Endodermal cell (in vitro differentiated cells): ENCODE measurements at places on chromosomes 6 and 20. TPM values are rescaled to one million over a fixed set of nuclear protein-coding genes. Genes with fewer than 3 reads are reported as not detected.

ANKRD66 gene
- total RNA-seq, result not detected in 2 replicates

MLN gene
- not detected in 2 replicates for total RNA-seq

LINC00237 gene
- total RNA-seq, result 1.3 and 2.0 TPM in 2 replicates

RIMS1 gene
- 1.0 to 1.5 TPM (median 1.1 TPM) in 3 replicates for total RNA-seq

ADAM33 gene
- total RNA-seq, result 3.0 and 3.3 TPM in 2 replicates

C6orf52 gene
- total RNA-seq, result 1.7 to 4.1 TPM (median 2.1 TPM) in 3 replicates

DNA sequence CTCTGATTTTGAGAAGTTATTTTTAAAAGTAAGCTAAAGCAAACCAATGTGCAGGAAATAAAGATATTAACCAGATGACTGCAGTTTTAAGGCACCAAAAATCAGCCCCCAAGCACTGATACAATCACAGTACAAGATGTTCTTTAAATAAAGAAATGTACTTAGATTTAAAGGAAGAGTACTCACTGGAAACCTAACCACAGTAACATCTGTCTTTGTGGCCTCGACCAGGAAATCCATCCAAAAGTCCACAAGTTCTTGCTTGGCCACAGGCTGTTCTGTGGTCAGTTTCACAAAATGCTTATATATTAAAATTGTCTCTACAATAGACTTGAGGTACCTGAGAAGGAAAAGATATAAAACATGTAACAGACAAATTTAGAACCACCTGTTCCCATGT lies 105.9 kb upstream of the MAP7 start:
- no peaks in the 10 kb centered on the region for H3K27me3 ChIP-seq
- H3K4me1 ChIP-seq, result no peaks in the 10 kb centered on the region
- no peak for DNase-seq
- H3K27ac ChIP-seq, result no peak overlapping the region
- H3K4me3 ChIP-seq, result no peak overlapping the region

DNA sequence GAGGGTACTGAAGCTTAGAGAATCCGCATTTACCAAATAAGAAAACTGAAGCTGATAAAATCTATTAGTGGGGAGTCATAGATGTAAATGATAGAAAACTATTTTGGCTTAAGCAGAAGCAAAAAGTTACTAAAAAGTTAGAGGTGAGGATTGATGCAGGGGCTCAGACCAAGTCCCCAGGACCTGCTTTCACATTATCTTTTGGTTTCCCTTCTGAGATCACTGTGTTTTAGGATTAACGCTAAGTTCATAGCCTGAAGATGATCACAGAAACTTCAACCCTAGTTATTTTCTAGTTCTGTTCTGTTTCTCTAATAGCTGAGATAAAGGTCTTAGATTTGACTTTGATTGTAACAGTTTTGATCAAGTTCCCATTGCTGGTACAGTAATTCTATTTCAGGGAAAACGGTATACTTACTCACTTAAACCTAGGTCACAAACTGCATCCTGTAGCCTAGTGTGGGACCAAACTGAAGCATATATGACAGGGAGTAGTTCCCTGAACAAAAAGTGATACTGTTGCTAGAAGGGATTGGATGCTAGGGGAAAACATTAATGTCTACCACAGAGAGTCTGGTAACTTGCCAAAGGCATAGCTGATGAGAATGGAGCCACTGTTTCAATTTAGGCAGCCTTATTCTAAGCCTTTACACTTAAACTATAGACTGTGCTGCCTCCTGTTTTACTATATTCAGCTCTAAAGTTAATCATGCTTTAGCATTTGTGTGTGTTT lies 13.1 kb downstream of the CYB5R4 start:
- no peak for DNase-seq
- H3K27ac ChIP-seq, result no peak overlapping the region
- peaks cover 12% of the 10 kb centered on the region for H3K36me3 ChIP-seq
- H3K4me3 ChIP-seq, result no peak overlapping the region
- H3K4me1 ChIP-seq, result no peaks in the 10 kb centered on the region

- H3K4me1 ChIP-seq, result peaks cover 4% of the 10 kb centered on the region
- peaks cover 59% of the 10 kb centered on the region for H3K27me3 ChIP-seq
- H3K4me3 ChIP-seq, result no peak overlapping the region
- H3K27ac ChIP-seq, result no peak overlapping the region
Observed at GRCh38 chr20:57066126-57066900, 200.1 kb downstream of the BMP7 start.

GRCh38 chr20:50223039-50224005 lies 32.7 kb downstream of the CEBPB start:
- no peaks in the 10 kb centered on the region for H3K27me3 ChIP-seq
- peak; percentile 41 for DNase-seq
- no peaks in the 10 kb centered on the region for H3K4me1 ChIP-seq
- H3K4me3 ChIP-seq, result no peak overlapping the region

- H3K27ac ChIP-seq, result no peak overlapping the region
- H3K36me3 ChIP-seq, result no peaks in the 10 kb centered on the region
- no peaks in the 10 kb centered on the region for H3K4me1 ChIP-seq
- DNase-seq, result no peak
- no peaks in the 10 kb centered on the region for H3K27me3 ChIP-seq
Observed at GRCh38 chr20:59102841-59103299, 60.3 kb upstream of the PRELID3B start.

- peaks cover 8% of the 10 kb centered on the region for H3K4me1 ChIP-seq
- H3K27ac ChIP-seq, result no peak overlapping the region
- no peaks in the 10 kb centered on the region for H3K27me3 ChIP-seq
- no peak for DNase-seq
- no peaks in the 10 kb centered on the region for H3K36me3 ChIP-seq
Observed at GRCh38 chr6:22958677-22959076, 389.3 kb downstream of the HDGFL1 start.

GRCh38 chr6:55443238-55444134 lies 116.2 kb downstream of the GFRAL start:
- no peak overlapping the region for H3K4me3 ChIP-seq
- DNase-seq, result no peak
- no peaks in the 10 kb centered on the region for H3K27me3 ChIP-seq
- H3K27ac ChIP-seq, result no peak overlapping the region
- no peaks in the 10 kb centered on the region for H3K4me1 ChIP-seq

DNA sequence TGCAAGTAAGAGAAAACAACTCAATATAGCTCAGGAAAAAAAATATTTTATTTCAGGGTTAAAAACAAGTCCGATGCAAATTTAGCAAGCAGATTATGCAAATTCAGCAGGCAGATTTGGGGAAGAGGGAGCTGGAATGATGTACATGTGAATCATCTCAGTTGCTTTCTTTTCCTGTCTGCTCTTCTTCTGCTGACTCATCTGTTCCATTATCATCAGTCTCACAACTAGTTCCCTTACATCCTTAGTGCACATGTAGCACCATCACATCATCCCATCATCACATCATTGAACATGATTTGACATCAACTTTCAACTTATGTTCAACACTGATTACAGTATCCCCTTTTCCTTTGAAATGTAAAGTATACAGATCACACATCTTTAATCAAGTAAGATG lies 11.5 kb upstream of the DEFB113 start:
- H3K27ac ChIP-seq, result no peak overlapping the region
- H3K27me3 ChIP-seq, result no peaks in the 10 kb centered on the region
- H3K4me3 ChIP-seq, result no peak overlapping the region
- DNase-seq, result no peak
- no peaks in the 10 kb centered on the region for H3K4me1 ChIP-seq

GRCh38 chr6:27254566-27254965 lies 7.1 kb downstream of the PRSS16 start:
- peaks cover 9% of the 10 kb centered on the region for H3K27me3 ChIP-seq
- H3K36me3 ChIP-seq, result no peaks in the 10 kb centered on the region
- H3K27ac ChIP-seq, result no peak overlapping the region
- no peak overlapping the region for H3K4me3 ChIP-seq
- no peaks in the 10 kb centered on the region for H3K4me1 ChIP-seq
- no peak for DNase-seq

DNA sequence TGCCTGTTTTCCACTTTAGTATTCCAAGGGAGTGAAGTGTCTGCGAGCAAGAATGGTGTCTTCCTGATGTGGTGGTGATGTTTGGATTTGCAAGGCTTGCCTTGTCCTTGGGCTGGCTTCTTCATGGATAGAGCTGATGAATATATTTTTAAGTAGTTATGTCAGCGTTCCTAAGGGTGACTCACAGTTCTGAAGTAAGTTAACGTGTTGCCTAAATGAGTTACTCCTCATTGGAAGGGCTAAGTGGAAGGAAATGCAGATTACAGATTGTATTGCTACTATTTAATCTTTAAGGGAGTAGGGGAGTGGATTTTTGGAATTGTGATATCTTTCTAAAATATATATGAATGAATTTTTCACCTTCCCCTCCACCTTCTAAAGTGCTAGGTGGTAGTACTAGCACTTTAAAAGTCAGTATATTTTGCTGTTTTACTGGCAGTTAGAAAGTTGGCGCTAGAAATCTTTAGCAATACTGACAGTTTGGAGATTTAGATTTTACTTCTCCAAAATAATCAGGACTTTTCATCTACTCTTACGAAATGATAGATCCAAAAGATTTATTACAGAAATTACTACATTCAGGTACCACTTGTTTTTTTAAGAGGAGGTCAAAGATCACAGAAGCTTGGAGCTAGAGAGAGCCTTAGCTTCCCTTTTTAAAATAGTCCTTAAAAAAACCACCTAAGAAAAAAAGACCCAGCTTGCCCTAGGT lies 197.4 kb downstream of the JARID2 start:
- peaks cover 4% of the 10 kb centered on the region for H3K36me3 ChIP-seq
- no peaks in the 10 kb centered on the region for H3K27me3 ChIP-seq
- no peak overlapping the region for H3K27ac ChIP-seq
- H3K4me1 ChIP-seq, result peaks cover 45% of the 10 kb centered on the region
- H3K4me3 ChIP-seq, result no peak overlapping the region

GRCh38 chr6:27592481-27593199 lies 119.7 kb upstream of the ZNF184 start:
- peak overlapping the region; percentile 90 for H3K4me3 ChIP-seq
- peak; percentile 90 for DNase-seq
- H3K27ac ChIP-seq, result no peak overlapping the region
- H3K36me3 ChIP-seq, result no peaks in the 10 kb centered on the region

GRCh38 chr6:139126255-139126654 lies 8.6 kb upstream of the HECA start:
- no peaks in the 10 kb centered on the region for H3K4me1 ChIP-seq
- H3K27me3 ChIP-seq, result no peaks in the 10 kb centered on the region
- no peak overlapping the region for H3K27ac ChIP-seq
- no peak for DNase-seq
- no peak overlapping the region for H3K4me3 ChIP-seq

- H3K4me3 ChIP-seq, result no peak overlapping the region
- no peaks in the 10 kb centered on the region for H3K36me3 ChIP-seq
- H3K27ac ChIP-seq, result no peak overlapping the region
- DNase-seq, result no peak
Observed at GRCh38 chr6:1075880-1076279, 236.0 kb upstream of the FOXQ1 start.

DNA sequence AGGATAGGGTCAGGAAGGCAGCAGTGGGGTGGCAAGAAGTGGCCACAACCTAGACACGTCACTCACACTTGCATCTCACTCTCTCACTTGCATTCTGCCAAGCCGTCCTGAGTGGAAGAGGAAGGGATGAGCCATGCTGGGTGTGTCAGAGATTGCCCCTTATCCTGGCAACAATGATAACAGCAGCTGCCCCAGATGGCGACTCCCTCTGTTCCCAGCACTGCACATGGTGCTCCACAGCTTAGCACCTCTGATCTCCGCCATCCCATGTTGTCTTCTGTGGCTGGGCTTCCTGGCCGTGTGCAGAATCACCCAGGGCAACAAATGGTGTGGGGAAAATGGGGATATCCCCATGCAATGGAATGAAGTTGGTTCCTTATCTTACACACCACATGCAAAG lies 11.1 kb downstream of the KCNB1 start:
- no peak overlapping the region for H3K27ac ChIP-seq
- H3K36me3 ChIP-seq, result no peaks in the 10 kb centered on the region
- DNase-seq, result no peak
- peaks cover 6% of the 10 kb centered on the region for H3K27me3 ChIP-seq
- H3K4me1 ChIP-seq, result peaks cover 8% of the 10 kb centered on the region

DNA sequence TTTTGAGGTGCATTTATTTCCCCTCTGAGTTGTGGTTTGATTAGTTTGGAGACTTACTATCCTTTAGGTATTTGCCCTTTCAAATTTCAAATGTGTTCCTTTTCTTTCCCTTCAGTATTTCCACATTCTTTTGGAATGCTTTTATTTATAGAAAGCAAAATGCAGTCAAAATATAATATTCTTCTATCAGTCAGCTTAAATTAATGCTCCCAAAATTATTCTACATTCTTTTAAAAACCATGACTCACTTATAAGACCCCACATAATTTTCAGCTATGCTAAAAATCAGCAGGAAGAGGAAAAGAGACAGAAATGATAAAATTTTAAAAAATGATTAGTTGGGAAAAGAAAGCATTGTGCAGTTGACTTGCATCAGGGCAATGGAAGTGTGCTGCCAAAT lies 180.0 kb upstream of the SMLR1 start:
- no peak overlapping the region for H3K27ac ChIP-seq
- no peaks in the 10 kb centered on the region for H3K4me1 ChIP-seq
- H3K27me3 ChIP-seq, result no peaks in the 10 kb centered on the region
- no peak overlapping the region for H3K4me3 ChIP-seq

GRCh38 chr6:151757506-151757955 lies 50.0 kb upstream of the ESR1 start:
- H3K36me3 ChIP-seq, result no peaks in the 10 kb centered on the region
- H3K4me3 ChIP-seq, result no peak overlapping the region
- no peak for DNase-seq
- no peaks in the 10 kb centered on the region for H3K4me1 ChIP-seq

DNA sequence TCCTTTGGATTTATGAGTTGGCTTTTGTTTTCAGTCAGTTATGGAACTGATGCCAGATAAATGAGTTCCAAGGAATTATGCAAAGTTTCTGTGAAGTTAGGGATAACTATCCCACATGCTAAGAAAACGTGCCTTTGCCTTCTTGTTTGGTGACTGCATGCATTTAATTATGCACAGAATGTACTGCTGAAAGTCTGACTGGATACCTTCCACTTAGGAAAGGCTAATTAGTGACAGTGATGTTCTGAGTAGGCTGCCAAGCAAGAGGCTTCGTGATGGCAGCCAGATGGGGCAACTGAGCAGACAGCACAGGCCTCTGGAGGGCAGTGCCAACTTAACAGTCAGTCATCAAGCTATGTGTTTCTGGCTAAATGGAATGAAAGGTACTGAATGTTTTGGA lies 289.9 kb downstream of the CD109 start:
- H3K27me3 ChIP-seq, result peaks cover 10% of the 10 kb centered on the region
- no peak overlapping the region for H3K4me3 ChIP-seq
- no peaks in the 10 kb centered on the region for H3K36me3 ChIP-seq
- peak; percentile 58 for DNase-seq
- no peaks in the 10 kb centered on the region for H3K4me1 ChIP-seq

DNA sequence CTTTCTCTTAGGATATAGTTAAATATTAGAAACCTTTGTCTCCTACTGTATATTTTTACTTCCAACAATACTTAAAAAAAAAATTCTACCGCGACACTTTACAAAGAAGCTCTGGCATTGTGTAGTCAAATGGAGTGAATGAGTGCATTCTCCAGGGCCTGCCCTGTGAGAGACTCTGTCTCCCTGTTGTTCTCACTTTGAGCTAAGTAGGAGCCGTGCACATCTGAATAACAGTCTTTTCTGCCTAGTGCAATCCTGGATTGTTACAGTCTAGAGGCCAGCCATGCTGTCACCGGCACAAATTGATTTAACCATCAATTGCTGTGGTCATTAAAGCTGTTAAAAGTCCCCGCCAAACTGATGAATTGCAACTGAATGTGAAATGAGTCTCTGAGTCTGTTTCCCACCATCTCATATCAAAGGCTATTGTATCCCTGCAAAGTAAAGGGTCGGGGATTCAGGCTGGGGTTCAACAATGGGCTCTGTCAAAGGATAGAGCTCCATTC lies 156.0 kb downstream of the RFPL4B start:
- H3K4me1 ChIP-seq, result peaks cover 5% of the 10 kb centered on the region
- no peak for DNase-seq
- H3K36me3 ChIP-seq, result no peaks in the 10 kb centered on the region
- H3K4me3 ChIP-seq, result no peak overlapping the region
- H3K27me3 ChIP-seq, result no peaks in the 10 kb centered on the region
- peak overlapping the region; percentile 99 for H3K27ac ChIP-seq
